Neuronal stem cell (in vitro differentiated cells): ENCODE measurements at places on chromosomes 11 and 22.

- DNase-seq, result no peak
Observed at GRCh38 chr11:85095239-85095638, 531.9 kb downstream of the DLG2 start.

DNA sequence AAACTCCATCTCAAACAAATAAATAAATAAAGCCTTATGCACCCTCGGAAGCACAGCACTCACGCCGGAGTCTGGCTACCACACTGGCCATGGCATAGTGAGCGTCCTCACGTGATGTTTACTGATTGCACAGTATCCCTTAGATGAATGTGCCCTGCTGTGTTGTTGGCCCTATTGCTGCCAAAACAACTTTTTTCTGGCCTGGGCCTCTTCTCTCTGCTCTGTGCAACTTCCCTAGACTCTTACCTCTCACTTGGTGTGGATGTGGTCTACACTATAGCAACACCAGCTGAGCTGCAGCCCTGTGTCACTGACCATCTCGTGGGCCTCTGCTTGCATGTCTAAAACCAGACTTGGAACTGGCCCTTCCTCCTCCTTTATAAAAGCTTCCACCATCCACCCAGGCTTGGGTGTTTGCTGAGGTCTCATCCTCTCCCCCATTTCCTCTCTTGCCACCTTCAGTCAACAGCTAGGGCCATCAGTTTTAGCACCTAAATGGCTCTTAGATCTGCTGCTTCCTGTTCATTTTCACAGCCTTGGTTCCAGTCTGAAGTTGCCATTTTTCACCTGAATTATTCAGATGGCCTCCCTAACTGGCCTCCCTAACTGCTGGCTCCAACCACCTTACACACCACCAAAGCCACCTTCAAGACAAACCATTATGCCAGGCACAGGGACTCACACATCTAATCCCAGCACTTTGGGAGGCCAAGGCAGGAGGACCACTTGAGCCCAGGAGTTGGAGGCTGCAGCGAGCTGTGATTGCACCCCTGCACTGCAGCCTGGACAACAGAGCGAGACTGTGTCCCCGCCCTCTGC, 9.2 kb downstream of the ZNF74 start:
- no peak for DNase-seq

- no peak for DNase-seq
Observed at GRCh38 chr11:7551571-7551970, 37.8 kb downstream of the PPFIBP2 start.

- DNase-seq, result no peak
Observed at GRCh38 chr11:93532281-93532789, 10.9 kb downstream of the SMCO4 start.

GRCh38 chr11:57087991-57088390, 93.8 kb upstream of the LRRC55 start:
- peak; percentile 4 for DNase-seq

DNA sequence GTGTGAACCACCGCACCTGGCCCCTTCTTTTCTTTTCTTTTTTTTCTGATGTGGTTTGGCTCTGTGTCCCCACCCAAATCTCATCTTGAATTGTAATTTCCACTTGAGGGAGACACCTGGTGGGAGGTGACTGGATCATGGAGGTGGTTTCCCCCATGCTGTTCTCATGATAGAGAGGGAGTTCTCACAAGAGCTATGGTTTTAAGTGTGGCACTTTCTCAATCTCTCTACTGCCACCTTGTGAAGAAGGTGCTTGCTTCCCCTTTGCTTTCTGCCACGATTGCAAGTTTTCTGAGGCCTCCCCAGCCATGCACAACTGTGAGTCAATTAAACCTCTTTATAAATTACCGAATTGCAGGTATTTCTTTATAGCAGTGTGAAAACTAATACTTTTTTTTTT, 4.9 kb upstream of the TCN2 start:
- DNase-seq, result no peak

GRCh38 chr11:117723277-117724024, 73.6 kb downstream of the DSCAML1 start:
- DNase-seq, result no peak

- DNase-seq, result peak; percentile 80
Observed at GRCh38 chr11:64923944-64924909, at the start of gene PPP2R5B. TSS of gene PPP2R5B (plus strand) at chr11:64924689. CDS start at chr11:64925735, 1,046 bp downstream.

DNA sequence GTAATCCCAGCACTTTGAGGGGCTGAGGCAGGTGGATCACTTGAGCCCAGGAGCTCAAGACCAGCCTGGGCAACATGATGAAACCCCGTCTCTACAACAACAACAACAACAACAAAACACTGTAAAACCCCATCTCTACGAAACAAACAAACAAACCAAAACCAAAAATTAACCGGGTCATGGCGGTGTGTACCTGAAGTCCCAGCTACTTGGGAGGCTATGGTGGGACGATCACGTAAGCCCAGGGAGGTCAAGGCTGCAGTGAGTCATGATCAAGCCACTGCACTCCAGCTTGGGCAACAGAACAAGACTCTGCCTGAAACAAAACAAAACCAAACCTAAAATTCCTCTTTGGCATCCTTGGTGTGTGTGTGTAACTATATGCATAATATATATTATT, 7.0 kb upstream of the POLA2 start:
- no peak for DNase-seq

- no peak for DNase-seq
Observed at GRCh38 chr11:112606656-112607055, 346.0 kb upstream of the PLET1 start.

DNA sequence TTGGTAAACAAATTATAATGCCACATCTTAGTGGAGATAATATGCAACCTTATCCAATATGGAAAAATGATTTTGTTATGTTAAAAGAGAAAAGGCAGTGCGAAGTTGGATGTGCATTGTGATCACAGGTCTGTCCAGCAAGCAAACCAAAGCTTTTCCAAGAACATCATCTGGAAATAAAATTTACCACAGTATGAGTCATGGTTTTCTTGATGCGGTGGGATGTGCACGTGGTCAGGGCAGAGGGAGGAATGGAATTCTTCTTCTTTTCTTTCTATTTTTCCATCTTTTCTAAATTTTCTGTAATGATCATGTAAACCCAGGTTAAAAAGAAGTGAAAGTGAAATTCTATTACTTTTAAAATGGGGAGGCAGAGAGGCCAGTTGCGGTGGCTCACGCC, 169.8 kb downstream of the C11orf91 start:
- no peak for DNase-seq

GRCh38 chr11:68120273-68121066, 718 bp downstream of the CHKA start:
- peak; percentile 44 for DNase-seq

GRCh38 chr11:1839924-1840779, 1.4 kb downstream of the TNNI2 start:
- DNase-seq, result no peak

DNA sequence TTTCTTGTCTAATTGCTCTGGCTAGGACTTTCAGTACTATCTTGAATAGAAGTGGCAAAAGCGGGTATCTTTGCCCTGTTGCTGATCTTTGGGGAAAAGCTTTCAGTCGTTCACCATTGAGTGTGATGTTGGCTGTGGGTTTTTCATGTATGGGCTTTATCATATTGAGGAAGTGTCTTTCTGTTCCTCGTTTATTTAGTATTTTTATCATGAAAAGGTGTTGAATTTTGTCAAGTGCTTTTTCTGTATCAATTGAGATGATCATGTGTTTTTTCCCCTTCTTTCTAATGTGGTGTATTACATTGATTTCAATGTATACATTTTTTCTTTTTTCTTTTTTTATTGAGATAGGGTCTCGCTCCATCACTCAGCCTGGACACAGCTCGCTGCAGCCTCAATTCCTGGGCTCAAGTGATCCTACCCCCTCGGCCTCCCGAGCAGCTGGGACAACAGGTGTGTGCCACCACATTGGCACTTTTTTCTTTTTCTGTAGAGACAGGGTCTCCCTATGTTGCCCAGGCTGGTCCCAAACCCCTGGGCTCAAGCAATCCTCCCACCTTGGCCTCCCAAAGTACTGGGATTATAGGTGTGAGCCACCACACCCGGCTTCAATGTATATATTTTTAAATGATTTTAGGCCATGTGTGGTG, 5.3 kb upstream of the GNB1L start:
- DNase-seq, result no peak

DNA sequence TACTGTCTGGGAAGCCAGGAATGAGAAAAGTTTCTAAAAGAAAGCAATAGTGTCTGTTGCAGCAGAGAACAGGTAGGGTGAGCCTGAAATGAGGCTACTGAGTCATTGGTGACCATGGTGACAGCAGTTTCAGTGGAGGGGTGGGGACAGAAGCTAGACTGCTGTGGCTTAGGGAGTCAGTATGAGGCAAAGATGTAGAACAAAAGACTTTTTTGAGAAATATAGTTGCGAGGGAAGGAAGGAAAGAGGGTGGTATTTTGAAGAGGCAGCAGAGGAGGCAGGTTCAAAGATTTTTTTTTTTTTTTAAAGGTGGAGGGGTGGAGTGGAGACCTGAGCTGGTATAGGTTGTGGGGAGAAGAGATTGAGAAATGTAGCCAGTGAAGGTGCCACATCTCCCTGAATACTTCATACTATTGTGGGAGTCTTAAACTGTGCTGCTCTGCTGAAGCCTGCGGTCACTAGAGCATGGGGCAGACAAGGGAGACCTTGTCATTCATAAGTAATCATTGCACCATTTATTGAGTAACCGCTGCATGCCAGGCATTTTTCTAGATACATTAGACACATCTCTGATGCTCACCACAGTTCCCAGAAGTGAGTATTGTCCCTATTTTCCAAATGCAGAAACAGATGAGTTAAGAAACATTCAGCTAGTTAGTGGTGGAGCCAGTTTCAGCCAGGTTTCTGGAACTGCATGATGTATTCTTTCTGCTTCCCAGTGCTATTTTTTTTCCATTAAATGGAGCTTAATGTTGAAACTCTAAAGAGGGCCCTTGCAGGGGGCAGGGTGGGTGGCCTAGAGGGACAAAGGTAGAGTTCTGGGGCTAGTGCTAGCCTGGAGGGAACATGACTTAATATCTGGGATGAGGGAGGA, 49.9 kb downstream of the STIM1 start:
- no peak for DNase-seq

GRCh38 chr22:38873469-38874411, 1.7 kb upstream of the CBX6 start:
- DNase-seq, result no peak

DNA sequence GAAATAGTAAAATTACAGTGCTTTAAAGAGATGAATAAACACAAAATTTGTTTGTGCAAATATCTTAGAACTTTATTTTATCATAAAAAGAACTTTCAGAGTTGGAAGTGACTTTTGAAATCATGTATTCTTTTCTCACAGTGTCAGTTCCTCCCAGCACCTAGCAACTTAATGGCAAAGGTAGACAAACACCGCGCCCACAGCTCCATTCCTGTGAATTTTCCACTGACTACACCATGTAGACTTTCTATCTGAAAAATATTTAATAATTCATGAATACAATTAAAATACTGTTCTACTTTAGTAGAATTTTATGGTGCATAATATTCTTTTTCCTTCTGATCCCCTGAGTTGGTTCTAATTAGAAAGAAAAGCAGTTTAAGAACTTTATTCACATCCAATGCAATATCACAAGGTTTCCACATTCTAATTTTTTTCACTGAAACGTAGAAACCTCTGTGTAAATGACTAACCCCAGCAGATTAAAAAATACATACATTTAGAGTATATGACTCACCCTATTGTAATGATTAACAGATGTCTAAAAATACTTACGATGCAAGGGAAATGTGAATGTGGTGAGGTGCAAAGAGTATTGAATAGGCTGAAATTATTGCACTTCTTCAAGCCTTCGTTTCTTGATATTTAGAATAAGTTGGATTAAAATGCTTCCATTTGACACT, 218.2 kb upstream of the CCDC179 start:
- DNase-seq, result no peak

GRCh38 chr11:1297011-1297575, 12.3 kb downstream of the TOLLIP start:
- DNase-seq, result no peak

GRCh38 chr11:8252388-8252787, 11.3 kb downstream of the LMO1 start:
- DNase-seq, result no peak

- DNase-seq, result peak; percentile 94
Observed at GRCh38 chr11:16605894-16606783, 132.3 kb upstream of the C11orf58 start.

DNA sequence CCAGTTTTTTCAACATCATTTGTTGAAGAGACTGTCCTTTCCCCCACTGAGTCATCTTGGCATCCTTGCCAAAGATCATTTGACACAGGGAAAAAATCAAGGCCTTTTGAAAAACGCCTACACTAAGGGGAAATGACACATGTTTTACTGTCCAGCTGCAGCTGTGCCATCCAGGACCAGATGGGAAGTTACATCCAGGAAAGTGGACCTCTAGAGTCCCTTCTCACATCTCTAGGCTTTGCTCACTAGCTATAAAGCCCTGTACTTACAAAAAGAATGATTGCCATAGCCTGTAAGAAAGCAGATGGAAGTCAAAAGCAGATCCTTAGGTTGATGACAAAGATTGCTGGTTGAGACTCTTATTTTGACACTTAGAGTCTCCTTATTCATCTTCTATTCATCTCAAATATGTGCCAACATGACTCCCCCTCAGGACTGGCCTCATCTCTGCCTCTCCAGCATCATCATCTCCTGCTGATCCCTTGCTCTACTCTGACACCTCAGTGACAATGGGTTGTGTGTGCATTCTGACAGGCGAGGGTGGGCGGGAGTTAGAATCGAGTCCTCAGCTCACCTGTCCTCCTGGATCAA, 22.8 kb downstream of the OSBP2 start:
- DNase-seq, result no peak

- no peak for DNase-seq
Observed at GRCh38 chr11:116946414-116946813, 109.0 kb upstream of the APOA1 start.

DNA sequence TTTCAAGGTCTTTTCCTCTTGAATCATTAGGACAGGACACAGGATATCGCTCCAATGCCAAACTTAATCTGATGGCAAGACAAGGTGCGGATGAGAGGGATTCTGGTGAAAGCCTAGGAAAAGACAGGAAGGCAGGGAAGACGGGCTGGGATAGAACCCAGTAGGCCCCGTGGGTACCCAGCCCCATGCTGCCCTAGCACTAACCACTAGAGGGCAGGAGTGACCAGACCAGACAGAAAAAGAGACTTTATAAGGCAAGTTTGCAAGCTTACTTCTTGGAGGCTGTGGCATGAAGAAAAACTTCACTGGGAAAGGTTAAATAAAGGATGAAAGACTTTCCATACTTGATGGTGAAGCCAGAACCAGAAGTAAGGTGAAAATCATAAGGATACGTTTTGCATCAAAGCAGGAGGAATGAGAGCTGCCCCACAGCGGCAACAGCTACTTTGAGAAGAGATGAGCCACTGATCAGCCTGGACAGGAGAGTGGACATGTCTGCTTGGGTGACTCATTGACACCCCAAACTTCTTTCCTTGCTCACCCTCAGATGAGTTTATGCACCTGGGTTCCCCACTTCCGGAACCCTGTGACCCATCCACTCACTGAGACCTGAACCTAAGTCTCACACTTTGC, 39.8 kb downstream of the SYN3 start:
- DNase-seq, result peak; percentile 48

DNA sequence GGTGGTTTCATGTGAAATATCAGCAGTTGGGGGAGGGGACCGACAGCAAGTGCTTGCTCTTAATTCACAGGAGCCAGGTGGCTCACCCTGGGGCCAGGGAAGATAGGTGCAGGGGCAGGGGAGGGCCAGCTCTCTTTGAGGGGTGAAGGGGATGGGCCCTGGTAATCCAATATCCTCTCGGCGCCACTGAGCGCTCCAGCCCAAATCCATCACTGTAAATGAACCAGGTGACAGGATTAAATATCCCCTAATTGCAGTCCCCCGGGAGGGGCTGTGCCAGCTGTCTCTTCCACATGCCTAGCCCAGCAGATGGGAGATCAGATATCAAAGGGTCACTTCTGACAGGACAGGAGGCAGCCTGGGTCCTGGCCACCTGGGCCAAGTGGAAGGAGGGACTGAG, 531.8 kb upstream of the CADM1 start:
- DNase-seq, result no peak

GRCh38 chr11:110860461-110860860, 148.2 kb upstream of the ARHGAP20 start:
- DNase-seq, result no peak
